Activated T-helper 2 cell treated with anti-CD3 and anti-CD28 coated beads, Interferon-gamma antibody, Interleukin-2, Interleukin-4, amounts not matched to agents 10 μg/mL and 5 μg/mL and 100 μg/mL, durations not matched to agents 14 hours and 24 hours and 36 hours (primary cell): ENCODE measurements at places on chromosomes 2 and 18. TPM values are rescaled to one million over a fixed set of nuclear protein-coding genes. Genes with fewer than 3 reads are reported as not detected.

- H3K4me3 ChIP-seq, result no peak overlapping the region
- no peak overlapping the region for H3K27ac ChIP-seq
- no peak for DNase-seq
- peaks cover 9% of the 10 kb centered on the region for H3K27me3 ChIP-seq
- H3K4me1 ChIP-seq, result peaks cover 17% of the 10 kb centered on the region
Observed at GRCh38 chr2:134773759-134774742, 55.3 kb upstream of the TMEM163 start.

DNA sequence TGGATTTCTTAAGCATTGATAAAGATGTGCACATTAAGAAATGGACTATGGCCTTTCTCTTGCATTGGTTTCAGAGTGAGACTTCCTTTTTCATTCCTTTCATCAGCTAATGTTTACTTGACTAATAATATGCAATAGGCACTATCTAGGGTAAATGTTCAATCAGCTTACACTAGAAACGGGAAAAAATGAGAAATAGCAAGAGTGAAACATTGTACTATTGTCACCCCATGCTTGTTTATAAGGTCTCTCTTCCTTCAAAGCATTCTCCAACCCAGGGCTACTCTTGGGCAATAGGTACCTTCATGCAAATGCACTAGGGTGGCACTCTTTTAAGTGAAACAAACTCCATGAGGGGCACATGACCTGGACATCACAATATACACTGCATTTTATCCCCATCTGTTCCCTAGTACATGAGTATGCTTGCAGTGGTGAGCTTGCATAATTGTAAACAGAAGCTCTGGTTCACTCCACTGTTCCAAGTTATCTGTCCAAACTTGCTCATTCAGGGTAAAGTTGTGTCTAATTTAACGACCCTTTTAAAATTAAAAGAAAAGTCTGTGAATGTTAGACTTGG lies 402.3 kb downstream of the ERBB4 start:
- no peaks in the 10 kb centered on the region for H3K36me3 ChIP-seq
- no peaks in the 10 kb centered on the region for H3K27me3 ChIP-seq
- H3K27ac ChIP-seq, result no peak overlapping the region
- no peaks in the 10 kb centered on the region for H3K4me1 ChIP-seq

DNA sequence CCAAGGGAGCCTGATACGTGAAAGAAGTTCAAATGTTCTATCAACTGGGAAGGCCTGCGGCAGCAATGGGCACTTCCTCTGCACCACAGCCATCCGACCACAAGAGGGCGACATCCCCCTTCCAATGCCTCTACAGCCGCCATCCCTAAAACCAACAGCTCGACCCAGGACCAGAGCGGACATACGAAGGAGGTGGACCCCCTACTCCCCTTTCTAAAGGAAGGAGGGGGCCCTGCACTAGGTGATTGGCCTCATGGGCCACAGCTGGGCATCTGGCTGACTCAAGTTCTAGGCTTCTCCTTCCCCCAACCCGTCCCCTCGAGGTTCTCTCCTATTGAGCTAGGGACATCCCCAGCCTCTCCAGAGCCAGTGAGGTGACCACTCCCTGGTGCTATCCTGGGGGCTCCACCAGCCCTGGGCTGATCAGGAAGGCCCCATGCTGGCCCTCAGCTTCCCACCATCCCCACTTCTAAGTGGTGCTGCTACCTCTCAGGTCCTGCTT lies 217.2 kb downstream of the TNS1 start:
- no peaks in the 10 kb centered on the region for H3K36me3 ChIP-seq
- peaks cover 12% of the 10 kb centered on the region for H3K4me1 ChIP-seq
- H3K27ac ChIP-seq, result no peak overlapping the region
- DNase-seq, result peak; percentile 63
- no peak overlapping the region for H3K4me3 ChIP-seq

ABCG8 gene
- total RNA-seq, result 0.23 TPM in 2 replicates

DNA sequence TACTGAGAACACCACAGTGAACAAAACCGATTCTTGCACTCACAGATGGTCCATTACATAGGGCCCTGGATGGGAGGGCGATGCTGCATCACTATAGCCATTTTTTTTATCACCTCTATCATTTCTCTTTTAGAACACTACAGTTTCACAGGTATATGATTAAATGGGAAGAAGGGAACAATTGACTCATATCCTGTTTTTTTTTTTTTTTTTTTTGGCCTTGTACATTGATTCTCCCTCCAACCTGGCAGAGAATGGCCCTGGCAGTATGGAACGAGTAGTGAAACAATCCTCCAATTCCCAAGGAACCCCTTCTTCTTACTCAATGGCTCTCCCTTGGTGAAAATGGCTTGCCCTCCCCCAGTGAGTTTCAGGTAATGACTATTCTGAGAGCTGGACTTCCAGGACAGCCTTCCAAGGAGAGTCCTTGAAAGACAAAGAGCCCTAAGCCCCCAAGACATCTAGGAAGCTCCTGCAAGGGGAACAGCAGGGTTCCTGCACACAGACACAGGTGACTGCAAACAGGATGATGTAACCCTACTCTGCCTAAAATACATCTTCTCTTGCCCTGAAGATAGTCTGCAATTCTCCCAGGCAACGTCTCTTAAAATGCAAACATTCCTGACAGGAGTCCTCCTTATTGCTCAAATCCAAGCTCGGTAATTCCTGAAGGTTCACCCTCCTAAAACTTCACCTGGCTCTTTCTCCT lies 405.4 kb downstream of the SETBP1 start:
- no peak overlapping the region for H3K27ac ChIP-seq
- no peaks in the 10 kb centered on the region for H3K4me1 ChIP-seq
- peaks cover 1% of the 10 kb centered on the region for H3K27me3 ChIP-seq

GRCh38 chr18:8705961-8706790 lies 820 bp downstream of the MTCL1 start:
- H3K4me3 ChIP-seq, result peak overlapping the region; percentile 77
- H3K27me3 ChIP-seq, result peaks cover 65% of the 10 kb centered on the region
- no peaks in the 10 kb centered on the region for H3K36me3 ChIP-seq
- peaks cover 13% of the 10 kb centered on the region for H3K4me1 ChIP-seq
- no peak overlapping the region for H3K27ac ChIP-seq

GRCh38 chr18:3872641-3873040 lies 422.7 kb downstream of the TGIF1 start:
- peaks cover 25% of the 10 kb centered on the region for H3K27me3 ChIP-seq
- no peaks in the 10 kb centered on the region for H3K36me3 ChIP-seq
- no peak overlapping the region for H3K4me3 ChIP-seq
- DNase-seq, result no peak
- H3K27ac ChIP-seq, result no peak overlapping the region

- DNase-seq, result no peak
- no peak overlapping the region for H3K27ac ChIP-seq
- no peak overlapping the region for H3K4me3 ChIP-seq
- H3K4me1 ChIP-seq, result no peaks in the 10 kb centered on the region
Observed at GRCh38 chr2:152292991-152293390, 42.0 kb upstream of the FMNL2 start.

GRCh38 chr2:23859234-23859633 lies 67.7 kb downstream of the ATAD2B start:
- no peaks in the 10 kb centered on the region for H3K27me3 ChIP-seq
- H3K36me3 ChIP-seq, result peaks cover 36% of the 10 kb centered on the region
- no peak overlapping the region for H3K27ac ChIP-seq
- no peak for DNase-seq
- H3K4me3 ChIP-seq, result no peak overlapping the region

CNDP2 gene
- total RNA-seq, result 158 and 166 TPM in 2 replicates

ZSWIM2 gene
- not detected in 2 replicates for total RNA-seq

CHN1 gene
- 5.0 and 7.3 TPM in 2 replicates for total RNA-seq

MYCN gene
- not detected in 2 replicates for total RNA-seq

DNA sequence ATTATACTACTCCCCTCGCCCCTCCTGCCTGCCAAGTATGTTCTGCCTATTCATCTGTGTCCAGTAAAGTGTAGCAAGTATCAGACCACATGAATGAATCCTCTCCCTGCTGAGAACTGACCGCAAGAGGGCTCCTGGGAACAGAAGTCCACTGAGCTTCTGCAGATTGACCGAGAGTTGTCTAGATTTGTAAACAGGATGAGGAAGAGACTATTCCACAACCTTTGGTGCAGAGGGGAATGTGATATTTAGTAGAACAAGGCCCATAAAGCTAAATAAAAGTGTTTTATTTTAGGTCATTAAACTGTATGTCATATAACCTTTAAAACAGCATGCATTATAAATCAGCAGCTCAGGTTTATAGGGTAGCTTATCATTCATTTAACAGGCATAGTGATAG lies 377.0 kb downstream of the DCC start:
- no peaks in the 10 kb centered on the region for H3K36me3 ChIP-seq
- no peaks in the 10 kb centered on the region for H3K4me1 ChIP-seq
- H3K4me3 ChIP-seq, result no peak overlapping the region
- no peak overlapping the region for H3K27ac ChIP-seq
- H3K27me3 ChIP-seq, result no peaks in the 10 kb centered on the region
- no peak for DNase-seq

DNA sequence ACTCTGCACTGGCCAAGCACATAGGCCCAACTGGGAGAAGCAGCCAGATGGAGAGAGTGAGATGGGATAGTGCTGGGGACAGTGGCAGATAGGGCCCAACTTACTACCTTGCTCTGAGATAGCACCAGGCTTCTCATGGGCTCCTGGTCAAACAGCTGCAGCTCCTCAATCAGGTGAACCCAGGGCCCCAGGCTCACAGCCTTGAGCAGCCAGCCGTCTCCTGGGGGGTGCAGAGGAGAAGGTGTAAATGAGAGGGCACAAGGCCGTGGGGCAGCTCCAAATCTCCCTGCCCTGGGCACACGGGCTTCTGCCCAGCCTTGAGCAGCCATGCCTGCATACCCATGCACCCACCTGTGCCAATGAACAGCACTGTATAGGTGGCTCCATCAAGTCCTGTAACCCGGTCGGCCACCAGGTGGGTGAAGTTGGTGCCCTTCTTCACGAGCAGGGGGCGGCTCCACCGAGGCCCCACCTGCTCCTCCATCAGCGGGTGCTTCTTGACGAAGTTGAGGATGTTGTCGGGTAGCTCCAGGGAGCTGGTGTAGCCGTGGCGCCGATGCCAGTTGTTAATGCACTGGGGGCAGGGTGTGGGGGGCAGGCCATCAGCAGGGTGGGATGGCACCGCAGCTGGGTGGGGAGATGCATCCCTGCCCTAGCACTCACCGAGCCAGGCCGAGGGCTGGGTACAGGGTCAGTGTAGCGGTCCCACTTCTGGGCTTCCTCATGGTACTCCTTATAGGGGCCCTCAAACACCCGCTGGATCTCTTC lies 5.9 kb upstream of the ANKRD39 start:
- H3K4me3 ChIP-seq, result no peak overlapping the region
- no peak overlapping the region for H3K27ac ChIP-seq
- peaks cover 38% of the 10 kb centered on the region for H3K36me3 ChIP-seq
- peaks cover 18% of the 10 kb centered on the region for H3K4me1 ChIP-seq
- no peak for DNase-seq
- no peaks in the 10 kb centered on the region for H3K27me3 ChIP-seq

GRCh38 chr2:105042189-105042588 lies 4.3 kb downstream of the MRPS9 start:
- H3K4me1 ChIP-seq, result peaks cover 23% of the 10 kb centered on the region
- no peak for DNase-seq
- no peak overlapping the region for H3K4me3 ChIP-seq
- H3K27ac ChIP-seq, result no peak overlapping the region

DNA sequence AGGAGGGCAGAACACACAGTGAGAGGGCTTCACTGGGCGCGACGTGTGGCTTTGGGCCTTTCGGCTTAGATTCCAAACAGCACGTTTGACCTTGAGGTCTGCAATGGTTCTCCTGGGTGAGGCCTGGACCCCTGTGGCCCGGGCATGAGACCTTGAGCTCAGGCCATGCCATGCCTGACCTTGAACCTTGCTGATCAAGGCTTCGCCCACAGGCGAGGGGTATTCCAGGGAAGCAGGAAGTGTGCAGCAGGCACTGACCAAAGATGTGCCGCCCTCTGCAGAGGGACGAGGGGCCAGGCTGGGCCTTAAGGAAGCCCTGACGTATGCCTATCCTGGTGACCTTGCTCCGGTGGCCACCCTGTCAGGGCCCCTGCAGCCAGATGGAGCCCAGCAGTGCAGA lies 178.3 kb upstream of the HDAC4 start:
- H3K4me1 ChIP-seq, result peaks cover 6% of the 10 kb centered on the region
- no peaks in the 10 kb centered on the region for H3K36me3 ChIP-seq
- no peak overlapping the region for H3K4me3 ChIP-seq
- DNase-seq, result no peak
- H3K27me3 ChIP-seq, result peaks cover 8% of the 10 kb centered on the region

DNA sequence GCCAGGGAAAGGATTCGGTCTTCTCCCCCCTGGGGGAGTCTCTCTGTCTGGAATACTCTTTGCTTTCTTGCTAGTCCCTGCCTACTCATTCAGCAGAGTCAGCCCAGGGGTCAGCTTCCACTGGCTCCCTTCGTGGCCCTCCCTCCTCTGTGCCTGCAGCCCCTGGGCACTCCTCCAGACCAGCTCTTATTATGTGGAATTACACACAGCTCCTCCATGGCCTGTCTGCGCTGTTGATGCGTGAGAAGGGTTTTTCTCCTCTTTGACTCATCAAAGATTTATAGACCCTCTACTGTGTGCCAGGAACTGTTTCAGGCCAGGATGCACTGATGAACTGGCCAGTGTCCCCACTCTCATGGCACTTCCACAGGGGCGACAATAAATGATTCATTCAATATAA lies 44.4 kb downstream of the ST8SIA5 start:
- no peaks in the 10 kb centered on the region for H3K4me1 ChIP-seq
- H3K4me3 ChIP-seq, result no peak overlapping the region
- peaks cover 4% of the 10 kb centered on the region for H3K27me3 ChIP-seq
- no peaks in the 10 kb centered on the region for H3K36me3 ChIP-seq
- no peak overlapping the region for H3K27ac ChIP-seq
- DNase-seq, result no peak

GRCh38 chr2:177638507-177638906 lies 245.9 kb downstream of the AGPS start:
- H3K4me3 ChIP-seq, result no peak overlapping the region
- H3K4me1 ChIP-seq, result no peaks in the 10 kb centered on the region
- H3K36me3 ChIP-seq, result no peaks in the 10 kb centered on the region
- no peak overlapping the region for H3K27ac ChIP-seq

GRCh38 chr2:60906395-60906794 lies 25.0 kb downstream of the REL start:
- H3K4me1 ChIP-seq, result peaks cover 13% of the 10 kb centered on the region
- H3K36me3 ChIP-seq, result peaks cover 75% of the 10 kb centered on the region
- H3K27me3 ChIP-seq, result no peaks in the 10 kb centered on the region
- no peak for DNase-seq
- H3K27ac ChIP-seq, result peak overlapping the region; percentile 30
- no peak overlapping the region for H3K4me3 ChIP-seq

DNA sequence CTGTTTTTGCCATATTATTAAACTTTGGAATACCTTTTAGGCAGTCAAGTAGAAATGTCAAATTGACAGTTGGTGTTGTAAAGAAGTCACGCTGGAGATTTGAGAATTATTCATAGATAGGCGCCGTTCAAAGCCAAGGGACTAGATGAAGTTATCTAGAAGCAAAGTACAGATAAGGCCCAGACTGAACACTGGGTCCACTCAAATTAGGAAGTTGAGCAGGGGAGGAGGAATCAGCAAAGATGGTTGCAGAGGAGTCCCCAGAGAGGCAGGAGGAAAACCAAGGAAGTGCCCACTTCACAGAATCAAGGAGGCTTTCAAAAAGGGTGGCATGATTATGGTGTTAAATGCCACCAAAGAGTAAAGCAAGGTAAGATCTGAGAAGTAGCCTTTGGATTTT lies 9.6 kb upstream of the ALS2 start:
- peaks cover 3% of the 10 kb centered on the region for H3K4me1 ChIP-seq
- no peak overlapping the region for H3K4me3 ChIP-seq
- DNase-seq, result no peak
- H3K27me3 ChIP-seq, result peaks cover 16% of the 10 kb centered on the region

GRCh38 chr2:62114564-62114963 lies 81.4 kb upstream of the B3GNT2 start:
- no peaks in the 10 kb centered on the region for H3K36me3 ChIP-seq
- DNase-seq, result no peak
- H3K4me3 ChIP-seq, result no peak overlapping the region
- no peaks in the 10 kb centered on the region for H3K27me3 ChIP-seq
- H3K4me1 ChIP-seq, result no peaks in the 10 kb centered on the region
- no peak overlapping the region for H3K27ac ChIP-seq
